ENCODE measurements at places on chromosomes 4 and X.

- no peak for DNase-seq
These were observed 104.4 kb downstream of the RTL5 start for GRCh38 chrX:72027024-72027913.

- DNase-seq, result no peak
These were observed 8.0 kb downstream of the TBC1D14 start for GRCh38 chr4:6917461-6918271.

DNA sequence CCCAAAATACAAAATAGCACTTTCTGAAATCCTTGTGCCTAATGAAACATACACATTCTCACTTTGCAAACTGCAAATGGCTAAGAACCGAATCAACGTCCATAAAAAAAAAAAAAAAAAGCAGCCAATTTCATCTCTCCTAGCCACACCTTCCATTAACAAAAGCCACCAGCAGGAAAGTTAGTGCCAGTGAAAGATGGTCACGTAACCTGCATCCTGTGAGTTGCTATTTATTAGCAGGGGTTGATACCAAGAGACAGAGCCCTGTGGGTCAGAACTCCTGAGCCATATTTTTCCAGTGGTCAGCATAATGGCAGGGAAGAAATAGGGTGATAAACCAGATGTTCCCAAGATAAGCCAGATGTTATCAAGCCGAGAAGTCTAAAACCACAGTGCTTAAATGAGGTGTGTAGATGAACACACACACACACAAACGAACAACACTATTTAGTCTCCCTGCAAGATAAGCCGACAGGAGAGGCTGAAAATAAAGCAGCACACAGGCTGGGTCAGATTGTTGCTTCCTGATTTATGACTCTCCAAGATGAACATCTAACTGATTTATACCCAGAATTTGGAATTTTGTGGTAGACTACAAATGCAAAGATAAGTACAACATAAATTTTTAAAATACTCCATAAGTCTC, 11.5 kb downstream of the PPARGC1A start:
- DNase-seq, result no peak

DNA sequence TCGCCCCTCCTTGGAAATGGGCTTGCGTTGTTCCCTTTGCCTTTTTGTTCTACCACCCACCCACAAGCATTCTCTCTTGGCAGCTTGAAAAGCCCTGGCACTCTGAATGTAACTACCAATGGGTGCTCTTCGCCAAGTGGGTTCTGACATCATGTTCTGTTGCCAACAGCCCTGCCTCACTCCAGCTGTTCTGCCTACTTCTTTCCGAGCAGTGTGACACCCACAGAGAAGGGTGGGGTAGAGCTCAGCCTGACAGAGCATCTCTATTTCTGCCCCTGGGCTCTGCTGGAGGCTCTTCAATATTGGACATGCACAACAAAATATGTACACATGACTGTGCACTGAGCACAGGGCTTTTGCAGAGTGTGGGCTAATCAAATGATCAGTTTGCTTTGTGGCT, 15.6 kb upstream of the EXOSC9 start:
- no peak for DNase-seq

GRCh38 chr4:22881411-22881810, 188.7 kb downstream of the GBA3 start:
- DNase-seq, result no peak

DNA sequence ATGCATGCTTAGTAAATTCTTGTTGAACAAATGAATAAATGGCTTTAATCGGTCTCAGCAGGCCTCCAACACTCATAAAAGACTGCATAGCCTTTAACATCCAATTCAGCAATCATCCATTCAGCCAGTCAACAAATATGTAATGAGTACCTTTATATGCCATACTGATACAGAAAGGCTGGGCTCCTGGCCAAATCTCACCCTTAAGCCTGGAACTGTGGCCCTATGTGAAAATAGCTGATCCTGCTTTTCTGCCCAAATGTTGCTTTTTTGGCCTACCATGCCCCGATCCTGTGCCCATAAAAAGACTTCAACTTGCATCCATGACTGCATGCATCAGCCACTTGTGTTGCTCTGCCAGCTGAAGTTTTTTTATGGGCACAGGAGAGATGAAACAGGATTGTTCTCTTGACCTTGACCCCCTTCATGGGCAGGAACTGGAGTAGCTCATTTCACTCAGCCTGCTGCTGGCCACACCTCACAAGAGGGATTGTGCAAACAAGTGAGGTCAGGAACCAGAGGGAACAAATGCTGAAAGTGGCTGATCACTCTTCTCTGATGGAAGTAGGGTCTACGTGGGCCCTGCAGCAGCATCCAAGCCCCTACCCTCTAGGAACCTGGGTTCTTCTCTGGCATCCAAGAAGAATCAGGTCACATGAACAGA, 75.6 kb downstream of the NPY1R start:
- no peak for DNase-seq

- DNase-seq, result no peak
These were observed 4.0 kb upstream of the NKX3-2 start for GRCh38 chr4:13548059-13548983.

Measured in activated CD4-positive, alpha-beta T cell treated with anti-CD3 and anti-CD28 coated beads, Interleukin-2, Interleukin-4, amounts not matched to agents 100 ng/mL and 50 ng/mL, durations not matched to agents 16 hours and 8 hours (primary cell).